NCI-H1694 (cell line): ENCODE measurements at places on chromosomes 1 and 21.

DNA sequence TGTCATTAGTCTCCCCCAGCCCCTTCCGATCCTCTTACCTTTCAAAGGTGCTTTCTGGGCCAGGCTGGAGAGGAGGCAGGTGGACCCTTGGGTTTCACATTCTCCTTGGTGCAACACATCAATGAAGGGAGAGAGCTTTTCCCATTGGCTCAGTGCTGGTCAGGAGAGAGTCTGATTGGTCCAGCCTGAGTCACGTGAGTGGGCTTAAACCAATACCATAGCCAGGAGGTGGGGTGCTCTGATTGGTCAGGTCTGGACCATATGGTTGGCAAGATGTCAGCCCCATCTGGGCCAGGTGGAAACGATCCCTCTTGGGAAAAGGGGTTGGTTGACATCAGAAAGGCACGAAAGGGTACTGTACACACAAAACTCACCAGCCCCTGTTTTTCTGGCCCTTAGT is 44.8 kb upstream of the ABCG1 start:
- no peak for DNase-seq

- DNase-seq, result peak; percentile 100
Observed at GRCh38 chr1:243559575-243560162, 290.4 kb downstream of the AKT3 start.

- DNase-seq, result no peak
Observed at GRCh38 chr1:248858096-248858890, 592 bp downstream of the ZNF692 start.

DNA sequence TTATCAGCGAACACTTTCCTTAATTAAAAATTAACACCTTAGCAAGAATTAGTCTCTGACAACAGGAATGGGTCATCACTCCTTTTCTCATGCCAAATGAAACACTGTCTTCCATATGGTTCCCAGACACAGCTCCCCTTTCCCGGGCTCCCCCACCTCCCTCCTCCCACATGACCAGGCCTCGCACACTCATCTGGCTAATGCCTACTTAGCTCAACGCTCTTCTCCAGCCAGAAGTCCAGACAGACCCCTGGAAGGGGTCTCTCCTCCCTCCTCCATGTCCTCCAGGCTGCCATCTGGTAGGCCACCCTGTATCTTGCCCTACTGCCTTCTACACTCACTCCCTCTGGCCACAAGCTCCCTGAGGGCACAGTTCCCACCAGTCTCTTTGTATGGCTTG is 39.9 kb downstream of the KCNC4 start:
- DNase-seq, result no peak

GRCh38 chr1:41357451-41358101 is 3.7 kb upstream of the FOXO6 start:
- peak; percentile 56 for DNase-seq
